CD4-positive, alpha-beta T cell treated with Interleukin-15 for 4 hours (primary cell): ENCODE measurements at places on chromosomes 11 and 22.

- no peak for DNase-seq
Measured at GRCh38 chr11:96177146-96177545, 165.8 kb downstream of the MAML2 start.

DNA sequence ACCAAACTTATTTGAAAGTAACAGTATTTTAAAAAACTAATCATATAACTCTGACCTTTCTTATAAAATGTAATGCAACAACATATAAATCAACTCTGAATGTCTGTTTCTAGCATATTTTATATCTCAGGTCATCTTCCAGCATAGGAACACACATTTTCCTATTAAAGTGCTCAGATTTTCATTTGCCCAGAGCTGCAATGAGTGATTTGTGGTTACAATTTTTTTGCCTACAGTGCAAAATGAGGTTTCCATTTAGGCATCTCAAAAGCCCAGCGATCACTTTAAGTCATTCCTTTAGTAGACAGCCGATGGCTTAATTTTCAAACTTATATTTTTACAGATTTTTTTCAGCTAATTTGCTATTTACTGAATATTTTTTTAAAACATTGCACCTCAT lies 1.0 kb downstream of the LYVE1 start:
- DNase-seq: no peak

- peak; percentile 60 for DNase-seq
Measured at GRCh38 chr22:24429411-24430365, 2.3 kb downstream of the ADORA2A start.

- no peak for DNase-seq
Measured at GRCh38 chr22:28505416-28506149, 174.1 kb downstream of the TTC28 start.

- no peak for DNase-seq
Measured at GRCh38 chr22:35852076-35852475, 134.4 kb downstream of the APOL5 start.

DNA sequence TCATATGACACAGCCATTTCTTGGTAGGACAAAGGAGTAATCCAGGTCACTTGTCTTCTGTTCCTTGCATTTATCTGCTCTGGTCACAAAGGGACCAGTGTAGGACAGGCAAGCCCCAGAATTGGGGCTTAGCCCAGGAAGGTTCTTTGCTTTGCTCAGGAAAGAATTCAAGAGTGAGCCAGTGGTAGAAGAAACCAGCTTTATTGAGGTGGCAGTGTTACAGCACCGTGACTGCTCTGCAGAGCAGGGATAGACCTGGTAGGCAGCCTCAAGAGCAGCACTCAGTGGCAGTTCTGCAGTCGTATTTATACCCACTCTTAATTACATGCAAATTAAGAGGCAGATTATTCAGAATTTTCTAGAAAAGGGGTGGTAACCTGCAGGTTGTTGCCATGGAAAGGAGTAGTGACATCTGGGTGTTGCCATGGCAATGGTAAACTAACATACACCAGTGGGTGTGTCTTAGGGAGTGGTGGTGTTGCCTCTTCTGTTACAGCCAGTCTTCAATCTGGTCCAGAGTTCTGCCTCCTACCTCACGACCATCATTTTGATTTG lies 84.9 kb upstream of the RAB1B start:
- peak; percentile 70 for DNase-seq

- no peak for DNase-seq
Measured at GRCh38 chr11:78370406-78371172, 47.0 kb downstream of the GAB2 start.

DNA sequence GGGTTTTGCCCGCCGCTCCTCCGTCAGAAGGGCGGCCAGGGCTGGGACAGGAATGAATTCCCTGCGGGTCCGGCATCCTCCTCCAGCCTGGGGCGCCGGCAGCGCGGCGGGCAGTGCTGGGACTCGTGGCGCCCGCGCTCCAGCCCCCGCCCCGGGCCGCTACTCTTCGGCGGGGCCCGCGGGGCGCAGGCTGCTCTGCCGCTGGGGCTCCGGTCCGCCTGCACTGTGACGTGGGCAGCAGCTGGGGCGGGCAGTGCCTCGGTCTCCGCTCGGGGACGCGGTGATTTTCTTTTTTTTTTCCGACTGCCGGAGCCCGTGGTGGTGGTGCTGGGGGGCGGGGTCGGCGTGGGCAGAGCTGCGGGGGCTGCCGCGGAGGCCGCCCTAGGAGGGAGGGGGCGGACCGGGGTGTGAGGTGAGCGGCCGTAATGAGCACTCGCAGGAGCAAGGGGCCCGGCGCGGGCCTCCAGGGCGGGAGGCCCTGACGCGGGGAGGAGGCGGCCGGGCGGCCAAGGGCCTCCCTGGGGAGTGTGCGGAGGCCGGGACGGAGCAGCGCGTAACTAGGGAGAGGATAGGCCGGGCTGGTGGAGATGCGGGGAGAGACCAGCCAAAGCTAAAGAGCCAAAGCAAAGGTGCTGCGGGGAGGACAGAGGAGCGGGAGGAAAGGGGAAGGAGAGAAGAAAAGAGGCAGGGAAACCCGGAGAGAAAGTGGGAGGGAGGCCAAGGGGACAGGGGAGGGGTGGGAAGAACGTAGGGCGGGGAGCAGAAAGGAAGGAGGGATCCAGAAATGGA lies 73.3 kb upstream of the ZBED5 start:
- DNase-seq: peak; percentile 15

DNA sequence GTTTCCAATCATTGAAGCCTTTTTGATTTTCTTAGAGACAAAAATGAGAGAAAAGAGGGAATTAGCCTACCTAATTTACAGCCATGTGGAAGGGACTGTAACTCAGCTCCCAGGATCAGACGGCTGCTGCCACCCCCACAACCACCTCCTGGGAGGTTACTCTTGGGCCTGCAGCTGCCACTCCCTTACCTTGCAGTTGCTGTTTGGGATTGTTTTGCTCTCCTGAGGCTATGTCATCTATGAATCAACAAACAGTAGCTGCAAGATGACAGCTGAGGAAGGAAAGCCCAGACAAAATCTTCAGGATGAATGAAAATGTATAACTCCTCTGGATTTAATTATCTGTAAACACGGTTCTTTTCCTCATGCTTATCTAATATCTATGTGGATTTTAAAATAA lies 28.0 kb upstream of the ZC3H12C start:
- no peak for DNase-seq
